ENCODE measurements at places on chromosomes 4 and X.

DNA sequence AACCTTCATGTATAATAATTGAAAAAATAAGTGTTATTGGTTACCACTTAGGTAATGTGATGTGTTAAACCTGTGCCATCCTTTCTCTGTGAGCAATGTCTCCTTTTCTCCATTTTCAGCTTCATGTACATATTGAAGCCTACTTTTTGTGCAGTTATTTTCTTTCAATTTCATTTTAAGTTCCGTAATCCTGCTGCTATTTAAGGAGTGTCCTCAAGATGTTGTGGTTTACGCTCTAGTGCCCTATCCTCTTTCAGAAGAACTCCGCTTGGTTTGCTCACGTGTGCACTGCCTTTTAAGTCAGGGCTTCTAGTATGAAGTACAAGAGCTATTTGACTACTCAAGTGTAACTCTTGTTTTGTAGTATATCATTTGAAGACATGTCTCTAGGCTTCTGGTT, 2253.2 kb upstream of the TENM3 start:
- no peak for DNase-seq

- DNase-seq = peak; percentile 44
These were observed 343.8 kb downstream of the GBA3 start for GRCh38 chr4:23036503-23036902.

DNA sequence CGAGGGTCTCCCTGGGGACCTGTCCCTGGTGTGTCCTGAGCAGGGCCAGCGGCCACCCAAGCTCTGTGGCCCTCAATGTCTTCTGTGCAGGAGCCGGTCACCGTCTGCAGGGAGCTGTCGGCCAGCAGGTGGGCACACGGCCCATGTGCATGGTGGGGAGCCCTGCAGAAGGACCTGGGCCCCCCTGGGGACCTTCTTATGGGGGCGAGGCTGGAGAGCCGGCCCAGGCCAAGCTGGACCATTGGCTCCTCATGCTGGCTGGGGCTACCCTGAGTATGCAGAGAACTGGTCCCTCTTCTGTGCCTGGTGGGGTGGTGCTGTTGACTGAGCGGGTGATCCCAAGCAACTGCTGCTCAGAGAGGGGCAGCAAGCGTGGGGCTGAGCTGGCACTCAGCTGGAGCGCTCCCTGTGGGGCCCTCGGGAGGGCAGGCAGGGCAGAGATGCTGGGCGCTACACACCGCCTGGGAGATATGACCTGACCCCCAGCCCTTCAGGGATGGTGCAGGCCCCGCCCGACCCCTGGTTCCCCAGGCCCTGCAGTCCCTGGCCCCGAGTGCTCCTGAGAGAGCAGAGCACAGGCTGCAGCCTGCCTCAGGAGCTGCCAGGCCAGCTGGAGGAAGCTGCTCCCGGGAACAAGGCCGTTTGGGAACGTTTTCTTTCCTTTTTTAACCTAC, 14.8 kb downstream of the NAT8L start:
- no peak for DNase-seq

DNA sequence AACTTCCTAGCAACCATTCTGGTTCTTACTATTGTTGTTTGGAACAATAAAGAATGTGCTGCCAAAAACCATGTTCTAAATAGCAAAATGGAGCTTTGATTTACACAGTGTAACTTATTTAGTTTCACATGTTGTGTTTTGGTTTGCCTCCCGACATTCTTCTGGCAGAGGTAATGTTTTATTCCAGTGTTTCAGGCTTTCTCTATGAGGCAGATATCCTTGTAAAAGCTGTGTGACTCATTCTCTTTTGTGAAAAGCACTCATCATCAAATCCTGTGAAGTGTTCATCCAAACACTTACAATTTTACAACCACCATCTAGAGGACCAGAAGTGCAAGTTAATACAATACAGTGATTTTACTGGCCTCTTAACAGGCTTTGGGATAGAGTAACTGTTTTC, 219.0 kb upstream of the GIMD1 start:
- peak; percentile 75 for DNase-seq

GRCh38 chr4:66062921-66063320, 392.6 kb upstream of the EPHA5 start:
- no peak for DNase-seq

DNA sequence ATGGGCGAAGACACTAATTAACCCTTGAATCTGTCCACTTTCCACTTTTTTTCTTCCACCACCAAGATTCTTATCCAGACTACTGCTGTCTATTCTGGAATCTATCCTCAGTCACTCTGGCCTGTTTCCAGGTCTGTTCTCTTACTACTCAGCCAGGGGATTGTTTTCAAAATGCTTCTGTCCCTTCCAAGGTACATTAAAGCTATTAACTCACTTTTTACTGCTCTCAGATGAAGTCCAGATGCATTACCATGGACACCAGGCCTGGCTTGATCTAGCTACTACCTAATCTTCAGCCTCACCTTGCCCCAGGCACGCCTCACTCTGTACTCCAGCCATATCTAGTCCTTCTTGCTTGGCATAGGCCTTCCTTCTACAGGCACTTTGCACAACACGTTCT, 66.4 kb downstream of the GALNT7 start:
- DNase-seq = no peak

GRCh38 chr4:182533964-182534363, 290.8 kb downstream of the TENM3 start:
- DNase-seq = peak; percentile 88

GRCh38 chr4:8351931-8352367, 82.4 kb downstream of the HTRA3 start:
- no peak for DNase-seq

DNA sequence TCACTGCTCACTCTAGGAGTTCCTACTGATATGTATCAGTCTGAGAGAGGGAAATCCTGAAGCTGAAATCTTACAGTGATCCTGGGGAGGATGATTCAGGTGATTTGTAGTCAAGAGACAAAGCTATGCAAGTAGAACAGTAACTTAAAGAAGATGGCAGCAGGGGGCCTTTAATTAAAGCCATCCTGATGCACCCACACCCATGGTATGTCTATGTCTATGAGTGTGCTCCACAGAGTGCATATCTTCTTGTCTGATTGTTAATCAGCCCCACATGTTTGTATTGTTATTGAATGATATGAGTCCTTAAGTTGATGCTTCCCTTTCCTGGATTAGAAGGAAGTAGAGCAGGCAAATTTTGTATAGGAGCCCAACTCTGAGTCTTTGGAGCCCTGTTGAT, 78.8 kb downstream of the NHS start:
- DNase-seq = no peak

DNA sequence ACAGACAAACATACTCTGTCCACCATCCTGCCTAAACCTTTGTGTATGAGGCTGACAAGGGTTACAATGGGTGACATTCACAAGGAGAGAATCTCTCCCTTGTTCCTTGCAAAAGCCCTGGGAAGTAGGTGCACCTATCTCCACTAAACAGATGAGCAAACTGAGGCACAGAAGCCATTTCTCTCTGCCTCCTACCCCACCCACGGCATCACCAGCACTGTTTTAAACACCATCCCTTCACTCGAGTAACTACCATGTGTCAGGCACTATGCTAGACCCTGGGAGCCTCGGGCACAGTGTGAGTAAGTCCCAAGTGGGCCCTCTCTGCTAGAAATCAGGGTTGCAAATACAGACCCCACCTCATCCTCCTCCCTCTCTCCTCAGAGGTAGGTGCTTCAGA, 899 bp downstream of the LYAR start:
- peak; percentile 15 for DNase-seq

DNA sequence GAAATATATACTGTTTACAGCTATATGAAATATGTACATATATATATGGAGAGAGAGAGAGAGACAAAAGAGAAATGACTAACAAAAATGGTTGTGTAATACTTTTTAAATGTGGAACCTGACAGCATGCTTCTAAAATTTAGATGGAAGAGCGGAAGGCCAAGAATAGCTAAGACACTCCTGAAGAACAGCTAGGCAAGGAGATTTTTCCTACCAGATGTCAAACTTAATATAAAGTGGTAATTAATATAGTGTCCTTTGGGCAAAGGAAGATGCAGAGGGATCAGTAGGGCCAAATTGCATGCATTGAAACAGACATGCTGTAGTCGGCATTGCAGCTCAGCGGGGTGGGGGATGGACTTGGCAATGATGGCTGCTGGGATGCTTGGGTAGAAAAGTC, 45.2 kb downstream of the ADD1 start:
- DNase-seq = no peak

GRCh38 chr4:40629401-40630334, at the start of gene RBM47:
TSS of gene RBM47 (minus strand) at chr4:40629864. CDS start at chr4:40438893, 190,971 bp downstream.
- peak; percentile 94 for DNase-seq

- DNase-seq = peak; percentile 95
These were observed 203.3 kb upstream of the HS3ST1 start for GRCh38 chr4:11632025-11632424.

- no peak for DNase-seq
These were observed 867.7 kb upstream of the AGA start for GRCh38 chr4:178309890-178310289.

DNA sequence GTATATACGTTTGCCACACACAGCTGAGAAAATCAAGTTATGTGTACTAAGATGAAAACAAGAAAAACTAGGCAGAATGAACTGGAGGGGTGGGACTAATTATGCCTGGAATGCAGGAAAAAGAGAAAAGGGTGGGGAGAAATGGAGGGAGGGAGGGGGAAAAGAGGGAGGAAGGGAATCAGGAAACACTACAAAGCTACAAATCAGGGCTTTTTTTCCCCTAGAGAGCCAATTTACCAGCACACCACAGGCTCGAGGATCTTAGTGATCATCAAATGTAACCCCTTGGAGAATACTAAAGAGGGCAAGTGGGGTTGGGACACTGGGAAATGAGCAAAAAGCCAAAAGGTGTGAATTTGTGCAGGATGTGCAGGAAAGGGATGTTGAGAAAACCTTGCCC, 451.9 kb downstream of the SMARCA1 start:
- DNase-seq = no peak

- no peak for DNase-seq
These were observed 196.4 kb downstream of the LRBA start for GRCh38 chr4:150818661-150819060.

- DNase-seq = no peak
These were observed 979.4 kb upstream of the PCDH10 start for GRCh38 chr4:132169660-132170059.

GRCh38 chrX:150334100-150334499, 29.0 kb upstream of the MAMLD1 start:
- no peak for DNase-seq

GRCh38 chrX:147602176-147602696, 309.5 kb upstream of the FMR1 start:
- DNase-seq = peak; percentile 0

DNA sequence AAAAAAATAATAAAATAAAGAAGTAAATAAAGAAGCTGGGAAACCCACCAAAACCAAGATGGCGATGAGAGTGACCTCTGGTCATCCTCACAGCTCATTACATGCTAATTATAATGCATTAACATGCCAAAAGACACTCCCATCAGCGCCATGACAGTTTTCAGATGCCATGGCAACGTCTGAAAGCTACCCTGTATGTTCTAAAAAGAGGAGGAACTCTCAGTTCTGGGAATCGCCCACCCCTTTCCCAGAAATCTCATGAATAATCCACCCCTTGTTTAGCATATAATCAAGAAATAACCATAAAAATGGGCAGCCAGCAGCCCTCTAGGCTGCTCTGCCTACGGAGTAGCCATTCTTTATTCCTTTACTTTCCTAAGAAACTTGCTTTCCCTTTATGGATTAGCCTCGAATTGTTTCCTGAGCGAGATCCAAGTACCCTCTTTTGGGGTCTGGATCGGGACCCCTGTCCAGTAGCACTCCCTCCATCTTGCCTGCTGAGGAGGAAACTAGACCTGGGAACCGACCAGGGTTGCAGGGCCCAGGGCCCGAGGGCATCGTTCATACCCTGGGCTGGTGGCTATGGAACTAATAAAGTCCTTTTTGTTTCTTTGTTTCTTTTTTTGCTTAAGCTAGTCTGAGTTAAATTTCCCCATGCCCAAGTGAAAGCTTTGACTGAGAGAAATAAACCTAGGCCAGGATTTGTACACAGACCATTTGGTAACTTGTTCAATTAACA, 30.9 kb downstream of the HTT-AS start:
- no peak for DNase-seq

DNA sequence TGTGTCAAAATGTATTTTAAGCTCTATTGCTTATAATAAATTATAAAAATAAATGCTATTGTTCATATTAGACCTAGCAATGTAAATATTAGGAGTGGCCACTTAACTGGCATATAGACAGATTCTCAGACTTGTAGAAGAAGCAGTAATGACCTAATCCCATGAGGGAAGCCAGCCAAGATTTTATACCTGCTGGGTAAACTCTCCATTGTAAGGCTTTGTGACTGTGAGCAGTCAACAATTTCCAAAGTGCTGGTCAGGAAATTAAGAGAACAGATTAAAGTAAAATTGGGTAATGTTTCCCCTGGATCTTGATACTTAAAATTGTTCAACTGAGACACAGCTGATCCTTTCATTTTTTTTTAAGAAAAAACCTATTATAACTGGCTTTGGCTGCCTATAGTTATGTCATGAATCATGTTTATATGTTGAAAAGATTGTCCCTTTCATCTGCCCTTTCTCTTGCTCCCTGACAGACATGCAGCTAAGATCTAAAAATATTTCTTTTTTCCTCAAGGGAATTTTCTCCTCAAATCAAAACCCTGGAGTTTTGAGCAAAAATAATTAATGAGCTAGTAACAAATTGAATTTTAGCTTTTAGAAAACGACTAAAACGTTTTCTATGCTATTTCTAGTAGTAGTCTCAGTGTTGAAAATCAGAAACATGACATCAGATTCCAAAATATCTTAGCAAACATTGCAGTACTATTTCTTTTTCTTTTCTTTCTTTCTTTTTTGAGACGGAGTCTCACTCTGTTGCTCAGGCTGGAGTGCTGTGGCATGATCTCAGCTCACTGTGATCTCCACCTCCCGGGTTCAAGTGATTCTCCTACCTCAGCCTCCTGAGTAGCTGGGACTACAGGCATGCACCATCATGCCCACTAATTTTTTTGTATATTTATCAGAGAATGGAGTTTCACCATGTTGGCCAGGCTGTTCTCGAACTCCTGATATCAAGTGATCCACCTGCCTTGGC, 77.9 kb downstream of the ADGRL3 start:
- peak; percentile 89 for DNase-seq

- DNase-seq = no peak
These were observed 16.6 kb downstream of the PCGF3 start for GRCh38 chr4:722169-722725.

DNA sequence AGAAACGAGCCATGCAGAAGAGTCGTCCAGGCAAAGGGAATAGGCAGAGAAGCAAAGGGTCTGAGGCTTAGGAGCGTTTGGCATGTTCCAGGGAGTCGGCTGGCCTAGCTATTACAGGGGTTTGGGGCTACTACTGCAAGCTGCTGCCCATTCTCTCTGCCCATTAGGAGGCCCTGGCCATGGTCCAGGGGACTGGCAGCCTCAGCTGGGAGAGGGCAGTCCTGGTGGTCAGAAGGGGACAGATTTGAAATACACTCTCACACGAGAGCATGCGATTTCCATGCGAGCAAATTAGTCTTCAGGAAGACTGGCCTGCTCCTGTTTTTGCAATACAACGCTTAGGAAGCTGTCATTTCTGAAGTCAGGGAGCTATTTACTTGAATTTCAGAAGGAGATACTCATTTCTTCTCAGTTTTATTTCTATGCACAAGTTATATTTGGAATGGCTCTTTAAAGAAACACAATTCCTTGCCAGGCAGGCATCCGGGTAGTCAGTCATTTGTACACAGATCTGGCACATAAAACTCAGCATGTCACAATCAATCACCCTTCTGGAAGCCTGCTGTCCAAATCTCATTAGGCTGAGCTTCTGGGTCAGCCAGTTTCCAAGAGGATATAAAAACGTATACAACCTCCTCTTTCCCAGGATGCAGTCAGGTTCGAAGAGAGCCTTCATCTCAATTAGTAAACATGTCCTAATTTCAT, 27.0 kb downstream of the PROM1 start:
- no peak for DNase-seq

Data from epithelial cell of esophagus (primary cell).